ENCODE measurements at places on chromosomes 6 and 20.
A peak's percentile ranks its signal among the peaks of the same experiment; 100 is the strongest.

- no peak for DNase-seq
These were observed 37.8 kb upstream of the ASXL1 start for GRCh38 chr20:32320305-32320704.

DNA sequence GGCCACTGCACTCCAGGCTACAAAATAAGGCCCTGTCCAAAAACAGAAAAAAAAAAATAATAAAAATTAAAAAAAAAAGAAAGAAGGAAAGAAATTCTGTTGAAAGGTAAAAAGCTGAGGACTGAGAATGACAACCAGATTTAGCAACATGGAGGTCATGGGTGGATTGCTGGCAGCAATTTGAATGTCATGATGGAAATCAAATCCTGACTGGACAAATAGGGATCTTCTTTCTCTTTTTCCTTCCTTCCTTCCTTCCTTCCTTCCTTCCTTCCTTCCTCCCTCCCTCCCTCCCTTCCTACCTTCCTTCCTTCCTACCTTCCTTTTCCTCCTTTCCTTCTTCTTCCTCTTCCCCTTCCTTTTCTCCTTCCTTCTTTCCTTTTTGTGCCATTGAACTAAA lies 553.3 kb upstream of the FLRT3 start:
- no peak for DNase-seq

GRCh38 chr20:3209946-3210317 lies 634 bp downstream of the ITPA start:
- no peak for DNase-seq

DNA sequence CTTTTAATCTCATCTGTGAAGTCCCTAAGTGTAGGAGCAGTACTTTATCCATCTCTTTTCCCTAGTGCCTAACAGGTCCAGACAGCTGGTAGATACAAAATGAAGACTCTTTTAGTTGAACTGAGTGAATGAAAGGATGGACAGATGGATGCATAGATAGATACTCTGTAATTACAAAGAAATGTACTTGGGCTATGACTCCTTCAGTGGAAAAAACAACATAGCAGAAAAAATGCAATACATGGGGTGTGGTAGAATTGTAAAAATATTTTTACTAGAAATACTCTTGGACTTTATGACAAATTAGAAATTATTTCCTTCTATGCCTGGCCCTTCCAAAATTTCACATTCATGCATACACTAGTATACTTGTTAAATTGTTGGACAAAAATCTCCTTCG lies 29.3 kb downstream of the KCNQ5 start:
- no peak for DNase-seq

DNA sequence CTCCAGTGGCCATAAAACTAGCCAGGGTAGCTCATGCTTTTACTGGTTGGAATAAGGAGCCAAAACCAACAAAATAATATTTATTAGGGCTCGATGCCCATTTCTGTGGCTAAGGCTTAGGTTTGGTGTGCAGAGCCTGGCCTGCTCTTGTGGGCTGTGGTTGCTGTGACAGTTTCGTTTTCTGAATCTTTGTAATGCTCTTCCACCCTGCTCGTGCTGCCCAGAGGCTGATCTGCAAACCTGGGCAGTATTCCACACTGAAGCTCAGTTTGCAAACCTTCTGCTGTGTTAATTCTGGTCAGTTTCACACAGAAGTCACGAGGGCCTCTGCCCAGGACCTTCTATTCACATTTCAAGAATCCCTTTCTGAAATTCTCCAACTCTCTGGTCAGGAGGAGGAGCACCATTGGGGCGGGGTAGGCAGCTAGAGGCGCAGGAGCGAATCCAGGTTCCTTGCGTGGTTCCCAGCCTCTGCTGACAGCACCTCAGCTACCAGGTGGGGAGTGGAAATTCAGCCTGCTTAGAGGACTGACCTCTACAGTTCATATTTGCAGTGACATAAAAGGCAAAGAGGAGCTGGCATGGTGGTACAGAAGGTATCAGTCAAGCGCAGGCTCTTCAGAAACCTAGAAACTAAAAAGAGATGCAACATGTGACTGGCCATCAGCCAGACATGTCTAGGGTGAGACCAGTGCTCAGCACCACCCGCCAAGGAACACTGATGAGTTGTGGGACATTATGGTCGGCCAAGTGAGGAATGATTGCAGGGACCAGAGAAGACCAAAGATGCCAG lies 14.3 kb upstream of the C20orf144 start:
- DNase-seq: peak; percentile 91

DNA sequence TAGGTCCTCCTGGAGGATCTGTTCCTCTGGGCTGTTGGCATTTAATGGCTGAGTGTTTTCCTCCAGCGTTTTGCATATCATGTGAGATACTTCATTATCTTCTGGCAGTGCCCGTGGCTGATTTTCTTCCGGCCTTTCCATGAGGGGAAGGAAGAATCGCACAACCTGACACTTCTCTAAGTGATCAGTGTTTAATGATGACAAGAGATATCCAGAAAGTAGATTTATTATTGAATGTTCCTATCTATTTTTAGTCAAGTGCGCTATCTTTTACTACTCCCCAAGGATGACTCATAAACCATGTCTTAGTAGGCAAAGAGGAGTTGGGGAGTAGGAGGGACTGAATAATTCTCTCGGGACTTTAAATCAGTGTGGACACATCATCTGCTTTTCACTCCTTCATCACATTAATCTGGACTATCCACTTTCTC lies 149.7 kb downstream of the PLCB4 start:
- peak; percentile 14 for DNase-seq

- no peak for DNase-seq
These were observed 65.7 kb downstream of the NKAIN2 start for GRCh38 chr6:123869334-123869733.

DNA sequence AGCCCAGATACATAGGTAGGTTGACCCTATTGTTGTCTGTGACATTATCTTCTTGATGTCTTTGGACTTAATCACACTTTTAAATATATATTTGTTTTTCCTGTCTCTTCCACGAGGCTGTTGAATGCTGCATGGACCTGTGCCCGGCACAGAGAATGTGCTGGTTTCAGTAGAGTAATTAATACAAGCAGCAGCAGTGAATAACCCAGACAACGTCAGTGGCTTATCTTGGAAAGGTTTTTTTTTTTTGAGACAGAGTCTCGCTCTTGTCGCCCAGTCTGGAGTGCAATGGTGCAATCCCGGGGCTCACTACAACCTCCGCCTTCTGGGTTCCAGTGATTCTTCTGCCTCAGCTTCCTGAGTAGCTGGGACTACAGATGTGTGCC lies 108.2 kb downstream of the CDH26 start:
- no peak for DNase-seq

DNA sequence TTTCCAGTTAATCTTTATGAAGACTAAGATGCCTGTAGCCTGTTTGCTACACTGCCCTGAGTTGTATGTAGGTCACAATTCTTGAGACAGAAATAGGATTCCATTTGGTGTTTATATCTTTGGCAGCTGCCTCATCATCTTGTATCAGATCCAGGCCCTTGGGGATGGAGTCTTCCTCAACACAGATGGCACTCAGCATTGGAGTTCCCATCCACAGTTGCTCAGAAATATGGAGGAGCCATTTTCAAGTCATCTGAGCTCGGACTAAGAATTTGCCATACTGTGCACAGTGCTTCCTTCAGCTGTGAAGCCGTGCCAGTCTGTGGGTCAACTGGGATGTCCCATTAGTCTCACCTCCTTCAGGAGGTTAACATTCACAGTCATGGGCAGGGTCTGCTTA lies 156.6 kb downstream of the ZDHHC14 start:
- peak; percentile 79 for DNase-seq

DNA sequence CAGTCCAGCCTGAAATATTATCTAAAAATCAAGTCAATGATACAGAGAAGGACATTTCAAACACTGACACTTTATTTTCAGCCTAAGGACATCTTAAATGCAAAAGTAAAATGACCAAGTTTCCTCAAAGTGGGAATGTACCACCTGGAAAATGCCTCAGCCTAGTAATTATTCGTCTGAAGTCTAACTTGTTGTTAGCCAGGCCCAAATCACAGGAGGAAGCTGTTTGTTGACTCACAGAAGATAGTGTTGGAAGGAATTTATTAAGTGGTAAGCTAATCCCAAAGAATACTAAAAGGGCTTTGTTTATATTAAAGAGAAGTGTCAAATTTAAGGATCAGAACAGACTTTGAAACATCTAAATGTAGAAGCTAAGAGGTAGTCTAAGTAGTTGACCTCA lies 2.5 kb downstream of the PDE7B start:
- no peak for DNase-seq

DNA sequence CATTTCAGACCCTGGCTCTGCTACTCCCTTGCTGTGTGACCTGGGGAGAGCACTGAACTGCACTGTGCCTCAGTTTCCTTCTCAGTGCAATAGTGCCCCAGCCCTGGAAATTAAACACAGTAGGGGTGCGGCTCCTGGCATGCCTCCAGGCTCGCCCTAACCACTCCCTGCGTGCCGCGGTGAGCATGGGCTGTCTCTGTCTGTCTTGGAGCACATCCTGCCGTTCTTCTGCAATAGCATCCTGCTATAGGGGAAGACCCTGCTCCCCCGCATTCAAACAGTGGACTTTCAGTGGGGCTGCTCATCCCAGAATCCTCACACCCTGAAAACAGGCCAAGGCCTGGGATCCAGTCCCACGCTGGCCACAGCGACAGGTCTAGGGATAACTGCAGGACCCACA lies 129.5 kb downstream of the FOXC1 start:
- DNase-seq: no peak

DNA sequence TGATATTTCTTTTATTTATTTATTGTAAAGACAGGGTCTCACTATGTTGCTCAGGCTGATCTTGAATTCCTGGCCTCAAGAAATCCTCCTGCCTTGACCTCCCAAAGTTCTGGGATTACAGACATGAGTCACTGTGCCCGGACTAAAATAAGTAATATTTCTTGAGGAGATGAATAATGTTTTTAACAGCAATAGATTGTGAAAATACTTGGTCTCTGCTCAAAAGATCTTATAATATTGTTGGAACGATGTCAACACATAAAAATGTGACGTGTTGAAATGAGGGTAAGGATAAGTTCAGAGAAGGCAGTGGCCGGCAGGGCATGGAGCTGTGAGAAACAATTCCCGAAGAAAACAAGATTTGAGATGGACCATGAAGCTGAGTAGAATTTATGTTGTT lies 178.7 kb downstream of the GJA1 start:
- peak; percentile 4 for DNase-seq

GRCh38 chr6:84197708-84198107 lies 29.7 kb downstream of the CEP162 start:
- DNase-seq: no peak

GRCh38 chr20:40463171-40463570 lies 225.9 kb downstream of the MAFB start:
- no peak for DNase-seq
